ENCODE measurements at places on chromosomes 1 and 21.

DNA sequence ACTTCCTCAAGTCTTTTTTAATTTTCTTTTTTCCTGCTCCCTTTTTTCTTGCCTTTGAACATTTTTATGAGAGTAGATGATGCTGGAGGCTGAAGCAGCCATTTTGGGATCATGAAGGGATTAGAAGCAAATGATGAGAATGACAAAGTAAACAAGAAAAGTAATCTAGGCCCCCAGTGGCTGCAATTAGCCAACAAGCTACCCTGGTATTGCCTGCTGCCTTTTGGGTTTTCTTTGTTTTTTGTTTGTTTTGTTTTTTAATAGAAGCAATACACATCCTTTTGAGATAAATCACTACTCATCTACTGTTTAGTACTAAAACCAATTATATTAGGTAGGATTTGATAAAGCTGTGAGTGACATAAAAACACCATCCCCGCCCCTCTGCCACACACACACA lies 280.7 kb upstream of the ADGRL2 start:
- no peak for DNase-seq

GRCh38 chr1:165575468-165576099 lies 31.8 kb downstream of the LRRC52 start:
- no peak for DNase-seq

- no peak for DNase-seq
Observed at GRCh38 chr21:46114963-46115362, 17.1 kb downstream of the COL6A2 start.

DNA sequence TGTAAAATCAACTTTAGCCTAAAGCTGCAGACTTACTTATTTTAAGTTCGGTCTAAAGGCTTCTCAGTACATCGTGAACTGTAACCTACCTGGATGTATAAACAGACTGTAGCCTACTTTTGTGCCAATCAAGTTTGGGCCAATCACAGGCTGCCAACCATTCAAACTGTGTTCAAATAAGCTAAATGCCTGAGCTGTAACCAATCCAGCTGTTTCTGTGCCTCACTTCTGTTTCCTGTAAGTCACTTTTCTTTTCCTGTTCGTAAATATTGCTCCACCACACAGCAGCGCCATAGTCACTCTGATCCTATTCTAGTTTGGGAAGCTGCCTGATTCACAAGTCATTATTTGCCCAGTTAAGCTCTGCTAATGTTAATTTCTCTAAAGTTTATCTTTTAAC lies 37.5 kb upstream of the SLAMF9 start:
- peak; percentile 40 for DNase-seq

DNA sequence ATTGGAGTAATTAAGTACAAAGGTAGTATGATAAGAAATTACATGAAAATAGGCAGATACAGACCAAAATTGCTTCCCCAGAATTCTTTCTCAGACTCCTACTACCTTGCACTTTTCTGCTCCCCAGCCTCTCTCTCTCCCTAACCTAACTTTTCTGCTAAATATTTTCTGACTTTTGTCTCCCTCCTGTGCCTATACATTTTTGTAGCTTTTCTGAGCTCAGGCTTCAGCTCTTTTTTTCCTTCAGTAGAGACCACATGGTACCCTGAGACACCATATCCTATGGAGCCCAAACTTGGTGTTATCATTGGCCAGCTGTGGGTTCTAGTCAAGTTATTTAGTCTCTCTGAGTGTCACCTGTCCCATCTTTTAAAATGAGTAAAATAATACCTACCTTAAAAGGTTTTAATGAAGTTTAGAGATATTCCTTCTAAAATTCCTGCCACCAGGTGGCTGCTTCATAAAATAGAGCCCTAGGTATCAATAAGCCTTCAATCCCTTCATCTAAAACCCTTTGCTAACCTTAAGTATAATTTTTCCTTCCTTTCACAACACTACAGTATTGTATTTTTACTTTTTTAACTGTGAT lies 237.6 kb upstream of the DUSP10 start:
- DNase-seq = no peak

GRCh38 chr21:46008893-46009621 lies 27.5 kb downstream of the COL6A1 start:
- DNase-seq = no peak

DNA sequence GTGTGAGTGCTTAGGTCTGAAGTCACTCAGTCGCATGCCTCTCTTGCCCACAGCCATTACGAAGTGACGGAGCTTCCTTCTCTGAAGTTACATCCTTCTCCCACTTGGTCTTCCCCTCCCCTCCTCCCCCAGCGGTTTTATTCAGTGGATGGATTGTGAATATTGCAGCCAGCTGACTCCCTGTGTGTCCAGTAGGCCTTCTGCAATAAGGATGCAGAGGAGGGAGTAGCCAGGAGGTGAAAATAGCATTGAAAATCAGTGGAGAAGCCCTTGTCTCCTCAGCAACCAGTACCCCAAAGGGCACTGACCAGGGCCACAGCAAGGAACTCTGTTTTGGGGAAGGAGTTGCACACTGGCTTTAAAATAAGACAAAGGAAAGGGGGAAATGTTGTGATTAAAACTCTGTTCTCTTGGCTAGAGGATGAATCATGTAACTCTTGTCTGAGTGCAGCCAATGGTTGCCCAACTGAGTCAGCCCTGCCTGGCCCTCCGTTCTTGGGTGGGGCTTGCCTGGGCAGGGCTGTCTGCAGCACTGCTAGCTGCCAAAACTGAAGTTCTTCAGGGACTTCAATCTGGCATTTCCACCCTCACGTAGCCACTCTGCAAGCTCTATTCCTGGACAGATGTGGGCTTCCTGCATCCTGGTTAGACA lies 4.3 kb downstream of the S100A10 start:
- peak; percentile 75 for DNase-seq

DNA sequence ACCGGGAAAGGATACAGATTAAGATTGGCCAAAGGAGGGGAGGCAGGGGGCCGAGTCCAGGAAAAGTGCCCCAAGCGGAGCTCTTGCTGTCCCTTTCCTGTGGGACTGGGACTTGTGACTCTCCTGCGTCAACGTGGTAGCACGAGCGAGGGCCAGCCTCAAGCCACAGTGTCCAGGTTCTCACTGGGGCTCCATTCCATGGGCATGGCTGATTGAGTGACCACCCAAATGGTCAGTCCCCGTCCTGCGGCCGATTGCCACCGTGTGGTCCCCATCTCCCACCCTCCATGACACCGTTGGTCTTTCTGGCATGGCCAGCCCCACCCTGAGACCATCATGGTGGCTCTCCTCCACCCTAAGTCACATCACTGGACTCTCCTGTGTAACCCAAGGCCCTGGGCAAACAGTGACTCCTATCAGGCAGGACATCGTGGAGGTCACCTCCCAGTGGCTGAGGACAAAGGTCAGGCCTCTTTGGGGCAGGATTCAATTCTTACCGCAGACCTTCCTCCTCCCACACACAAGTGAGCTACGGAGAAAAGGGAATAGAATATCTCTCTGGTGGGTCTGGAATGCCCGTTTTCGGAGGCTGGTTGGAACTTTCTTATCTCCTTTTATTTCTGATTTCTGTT lies 8.9 kb upstream of the C1orf174 start:
- no peak for DNase-seq

GRCh38 chr21:44987301-44987885 lies 47.6 kb downstream of the SLX9 start:
- DNase-seq = no peak

- DNase-seq = peak; percentile 54
Observed at GRCh38 chr1:17984583-17984982, 123.0 kb upstream of the IGSF21 start.

DNA sequence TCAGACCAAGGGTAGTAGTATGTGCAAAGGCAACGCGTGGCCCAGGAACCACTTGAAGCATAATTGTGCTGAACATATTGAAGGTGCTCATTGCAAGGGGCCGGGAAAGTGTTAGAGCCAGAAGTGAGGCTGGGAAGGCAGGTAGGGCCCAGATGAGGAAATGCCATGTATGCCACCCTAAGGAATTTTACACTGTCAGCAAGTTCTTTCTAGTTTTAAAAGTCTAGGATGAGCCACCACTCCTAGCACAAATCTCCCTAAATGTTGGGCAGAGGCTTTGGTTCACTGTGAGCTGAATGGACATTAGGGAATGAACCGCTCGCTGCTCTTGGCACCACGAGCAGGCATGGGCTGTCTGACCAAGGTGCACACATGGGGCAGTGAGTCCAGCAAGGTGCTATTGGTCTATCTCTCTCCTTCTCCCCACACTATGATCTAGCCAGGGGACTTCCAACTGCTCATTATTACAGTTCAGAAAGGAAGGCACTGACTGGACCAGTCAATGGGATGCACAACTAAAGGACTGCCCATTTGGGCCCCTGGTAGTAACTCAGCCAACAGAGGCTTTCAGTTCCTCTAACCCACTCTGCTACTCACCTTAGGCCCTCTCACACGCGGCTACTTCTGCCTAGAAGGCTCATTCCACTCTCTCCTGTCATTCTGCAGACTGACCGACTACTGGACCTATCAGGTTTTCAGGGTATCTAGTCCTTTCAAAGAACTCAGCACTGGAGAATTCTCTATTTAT lies 2.0 kb downstream of the KANK4 start:
- no peak for DNase-seq

- peak; percentile 55 for DNase-seq
Observed at GRCh38 chr1:100530880-100531487, 7.0 kb upstream of the GPR88 start.

GRCh38 chr1:94425821-94426484 lies 7.8 kb downstream of the ABCD3 start:
- no peak for DNase-seq

DNA sequence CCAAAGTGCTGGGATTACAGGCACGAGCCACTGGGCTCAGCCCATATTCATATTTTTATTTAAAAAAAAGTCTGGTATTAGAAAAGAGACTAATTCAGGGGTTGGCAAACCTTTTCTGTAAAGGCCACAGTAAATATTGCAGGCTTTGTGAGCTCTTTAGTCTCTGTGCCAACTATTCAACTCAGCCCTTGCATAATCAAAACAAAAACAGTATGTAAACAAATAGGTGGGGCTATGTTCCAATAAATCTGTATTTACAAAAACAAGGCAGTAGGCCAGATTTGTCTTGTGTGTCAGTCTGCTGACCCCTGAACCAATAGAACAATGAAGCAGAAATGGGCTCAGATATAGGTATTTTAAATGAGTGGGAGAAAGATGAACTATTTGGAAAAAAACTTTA lies 49.3 kb downstream of the CDC42BPA start:
- DNase-seq = no peak

GRCh38 chr1:234934611-234935033 lies 194.0 kb downstream of the TOMM20 start:
- no peak for DNase-seq

DNA sequence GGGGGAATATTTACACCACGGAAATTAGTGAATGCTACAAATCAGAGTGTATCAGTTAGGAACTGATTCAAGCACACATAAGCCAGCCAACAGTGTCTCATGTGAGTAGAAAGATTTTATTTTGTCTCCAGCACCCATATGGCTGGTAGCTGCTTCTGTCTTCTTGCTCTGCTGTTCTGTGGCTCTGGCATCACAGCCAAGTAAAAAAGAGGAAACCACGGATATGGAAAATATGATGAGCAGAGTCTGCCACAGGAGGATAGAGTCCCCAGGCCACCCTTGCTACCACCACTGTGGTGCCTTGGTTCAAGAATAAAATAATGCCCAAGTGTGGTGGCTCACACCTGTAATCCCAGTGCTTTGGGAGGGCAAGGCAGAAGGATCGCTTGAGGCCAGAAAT lies 53.6 kb upstream of the SPOCD1 start:
- no peak for DNase-seq

DNA sequence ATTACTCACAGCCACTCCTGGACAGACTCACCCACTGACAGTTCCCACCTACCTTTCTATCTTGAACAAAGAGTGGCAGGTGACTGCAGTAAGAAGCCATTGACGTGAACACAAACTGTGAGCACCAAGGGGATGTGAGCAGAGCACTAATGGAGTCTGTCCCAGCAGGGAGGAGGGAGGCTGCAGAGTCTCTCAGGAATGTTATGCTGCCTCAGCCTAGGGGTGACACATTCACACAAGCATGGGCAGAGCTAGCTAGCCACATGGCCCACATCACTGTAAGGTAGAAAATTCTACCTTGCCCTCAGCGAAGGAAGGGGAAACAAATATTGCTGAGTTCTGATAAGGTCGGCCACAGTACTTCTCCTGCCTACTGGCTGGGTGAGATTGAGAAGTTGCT lies 56.8 kb upstream of the PTGFRN start:
- no peak for DNase-seq

DNA sequence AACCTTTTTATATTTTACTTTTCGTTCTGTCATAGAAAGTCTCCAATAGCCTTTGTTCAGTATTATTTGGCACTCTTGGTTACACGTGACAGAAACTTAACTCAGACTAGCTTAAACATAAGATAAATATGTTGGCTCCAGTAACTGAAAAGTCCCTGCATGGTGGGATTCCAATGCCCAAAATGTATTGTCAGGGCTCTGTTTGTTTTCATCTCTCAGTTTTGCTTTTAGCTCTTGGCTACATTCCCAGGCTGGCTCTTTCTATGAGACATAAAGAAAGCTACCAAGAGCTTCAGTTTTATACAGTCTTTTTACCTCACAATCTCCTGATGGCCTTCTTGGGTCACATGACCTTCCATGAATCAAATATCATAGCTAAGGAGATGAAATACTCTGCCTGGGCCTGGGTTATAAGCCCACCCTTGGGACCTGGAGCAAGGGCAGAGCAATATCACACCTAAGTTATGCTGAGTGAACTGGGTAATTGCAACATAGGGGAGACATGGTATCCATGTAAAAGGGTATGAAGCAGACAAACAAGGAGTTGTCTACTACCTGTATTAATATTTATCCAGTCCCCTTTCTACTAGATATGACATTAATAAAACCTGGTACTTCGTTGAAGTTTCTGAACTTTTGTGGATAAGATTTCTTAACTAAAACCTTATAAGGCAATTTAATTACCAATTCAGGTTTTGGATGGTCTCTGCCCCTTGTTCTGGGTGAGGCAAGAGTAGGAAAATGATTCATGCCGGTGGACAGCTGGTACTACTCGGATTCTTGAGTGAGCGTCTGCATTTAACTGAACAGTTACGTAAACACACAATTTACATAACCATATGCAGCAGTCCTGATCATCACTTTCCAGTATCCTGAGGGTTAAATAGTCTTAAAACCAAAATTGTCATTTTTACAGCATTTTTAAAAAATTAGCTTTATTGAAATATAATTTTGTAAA lies 442.3 kb downstream of the GPATCH2 start:
- DNase-seq = no peak

DNA sequence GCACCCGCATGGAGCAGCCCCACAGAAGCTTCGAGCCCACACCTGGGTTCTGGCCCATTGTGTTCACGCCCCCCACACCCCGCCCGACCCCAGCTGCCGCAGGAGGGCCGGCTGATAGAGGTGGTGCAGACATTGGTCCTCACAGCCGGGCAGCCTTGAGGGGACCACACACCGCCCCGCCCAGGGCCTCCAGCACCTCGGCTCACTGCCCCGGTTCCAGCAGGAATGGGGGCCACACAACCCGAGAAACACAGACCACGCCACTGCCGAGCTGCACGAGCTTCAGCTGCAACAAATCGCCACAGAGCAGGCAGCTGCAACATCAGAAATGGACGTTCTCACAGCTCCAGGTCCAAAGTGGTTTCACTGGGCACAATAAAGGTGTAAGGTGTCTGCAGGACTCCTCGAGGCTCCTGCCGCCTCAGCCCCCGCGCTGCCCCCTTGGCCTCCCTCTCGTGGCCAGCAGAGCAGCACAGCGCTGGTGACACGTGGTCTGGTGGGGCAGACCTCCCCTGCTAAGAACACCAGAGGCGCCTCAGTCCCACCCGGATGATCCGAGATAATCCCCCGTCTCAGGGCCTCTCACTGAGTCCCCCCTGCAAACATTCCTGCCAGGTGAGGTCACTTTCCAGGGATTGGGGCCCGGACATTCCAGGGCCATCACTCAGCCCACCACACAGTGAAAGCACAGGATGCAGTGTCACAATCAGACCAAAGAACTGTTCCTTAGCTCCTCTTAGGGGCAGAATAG lies 62.3 kb upstream of the ADARB1 start:
- DNase-seq = no peak

GRCh38 chr21:41008974-41009373 lies 159.0 kb upstream of the BACE2 start:
- DNase-seq = no peak

All from activated CD8-positive, alpha-beta T cell treated with anti-CD3 and anti-CD28 coated beads for 36 hours (primary cell).